Stimulated activated memory B cell treated with anti-CD40 and anti-IgM and Interleukin-4, amounts not matched to agents 10 μg/mL and 1 μg/mL and 100 μg/mL, for 72 hours (primary cell): ENCODE measurements at places on chromosomes 6 and 20.
A peak's percentile ranks its signal among the peaks of the same experiment; 100 is the strongest.

DNA sequence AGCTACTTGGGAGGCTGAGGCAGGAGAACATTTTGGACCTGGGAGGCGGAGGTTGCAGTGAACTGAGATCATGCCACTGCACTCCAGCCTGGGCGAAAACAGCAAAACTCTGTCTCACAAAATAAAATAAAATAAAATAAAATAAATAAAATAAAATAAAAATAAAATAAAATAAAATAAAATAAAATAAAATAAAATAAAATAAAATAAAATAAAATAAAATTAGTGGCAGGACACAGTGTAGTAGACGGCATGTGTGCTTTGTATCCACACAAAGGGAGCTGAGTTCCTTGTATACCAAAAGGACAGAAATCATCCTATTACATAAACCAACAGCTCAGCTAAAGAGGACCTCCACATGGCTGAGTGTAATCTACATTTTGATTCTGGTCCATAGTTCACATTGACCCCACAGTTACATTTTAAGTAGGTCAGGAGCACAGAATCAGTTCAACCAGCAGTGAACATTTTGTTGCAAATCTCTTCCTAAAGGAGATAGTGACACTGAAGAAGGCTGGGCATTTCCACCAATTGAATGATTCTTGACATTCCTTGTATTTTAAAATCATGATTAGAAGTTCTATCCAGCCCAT lies 91.7 kb upstream of the MAP7 start:
- ATAC-seq, result no peak

- no peak for ATAC-seq
Observed at GRCh38 chr6:116884530-116884929, 7.5 kb downstream of the RFX6 start.

- no peak for ATAC-seq
Observed at GRCh38 chr6:33177552-33178446, 14.5 kb downstream of the COL11A2 start.

GRCh38 chr6:165552248-165552736 lies 110.7 kb downstream of the PDE10A start:
- no peak for ATAC-seq

DNA sequence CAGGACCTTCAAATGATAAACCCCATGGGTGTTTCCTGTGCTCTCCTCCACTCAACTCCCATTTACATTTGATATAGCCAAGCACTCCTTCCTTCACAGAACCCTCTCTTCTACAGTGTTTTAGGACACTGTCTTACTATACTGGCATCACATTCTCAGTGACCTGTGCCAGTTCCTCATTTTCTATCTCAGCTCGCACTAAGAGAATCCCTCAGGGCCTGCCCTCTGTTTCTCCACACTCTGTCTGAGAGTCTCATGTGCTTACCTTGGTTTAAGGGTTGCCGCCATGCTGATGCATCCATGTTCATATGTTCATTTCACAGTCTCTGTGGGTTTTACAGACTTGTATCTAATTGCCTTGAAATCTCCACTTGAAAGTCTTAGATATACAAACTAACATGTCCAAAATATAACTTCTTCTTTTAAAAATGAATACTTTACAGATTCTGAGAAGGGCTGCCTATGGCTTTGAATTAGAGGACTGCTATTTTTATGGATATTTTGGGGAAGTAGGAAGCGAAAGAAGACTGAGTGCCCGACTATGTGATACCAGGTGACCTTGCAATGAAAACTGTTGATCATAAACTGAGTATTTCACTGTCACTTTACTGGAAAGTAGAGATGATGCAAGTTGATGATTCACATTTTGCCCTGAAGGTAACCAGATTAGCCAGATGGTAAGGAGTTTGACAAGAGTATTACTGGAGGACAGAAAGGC lies 153.1 kb upstream of the SIM1 start:
- ATAC-seq, result no peak

GRCh38 chr6:112027942-112028674 lies 25.8 kb upstream of the CCN6 start:
- peak; percentile 64 for ATAC-seq

DNA sequence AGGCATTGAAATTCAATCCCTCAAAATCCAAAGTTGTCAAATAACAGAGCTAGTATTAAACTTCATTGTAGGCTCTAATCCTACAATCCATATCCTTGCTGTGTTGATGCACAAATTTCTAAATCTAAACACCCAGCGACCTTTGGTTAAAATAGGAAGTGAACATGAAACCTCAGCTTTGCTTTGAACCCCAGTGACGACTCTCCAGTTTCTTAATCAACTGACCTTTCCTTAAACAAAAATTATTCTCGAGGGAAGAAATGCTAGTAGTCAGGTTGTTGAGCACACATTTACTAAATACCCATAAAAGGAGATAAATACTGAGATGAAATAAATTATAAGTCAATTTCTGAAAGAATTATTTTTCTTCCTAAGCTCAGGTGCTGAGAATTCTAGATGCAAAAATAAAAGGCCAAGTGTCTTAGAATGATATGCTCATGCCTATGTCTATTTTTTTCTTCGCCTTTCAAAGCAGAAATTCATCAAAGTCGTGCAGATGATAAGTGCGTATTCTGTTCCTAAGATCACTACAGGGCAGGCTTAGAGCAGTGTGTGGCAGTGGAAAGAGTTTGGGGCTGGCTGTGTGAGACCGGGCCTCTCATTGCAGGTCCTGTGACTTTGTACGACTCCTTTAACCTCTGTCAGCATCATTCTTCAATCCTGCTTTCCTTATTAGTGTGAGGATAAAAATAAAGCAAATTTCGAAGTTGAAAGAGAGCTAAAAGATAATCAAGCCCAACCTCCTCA lies 208.7 kb downstream of the PRL start:
- ATAC-seq, result no peak

GRCh38 chr6:68313911-68314310 lies 321.2 kb upstream of the ADGRB3 start:
- no peak for ATAC-seq

GRCh38 chr6:116375262-116375661 lies 4.5 kb downstream of the DSE start:
- ATAC-seq, result no peak

DNA sequence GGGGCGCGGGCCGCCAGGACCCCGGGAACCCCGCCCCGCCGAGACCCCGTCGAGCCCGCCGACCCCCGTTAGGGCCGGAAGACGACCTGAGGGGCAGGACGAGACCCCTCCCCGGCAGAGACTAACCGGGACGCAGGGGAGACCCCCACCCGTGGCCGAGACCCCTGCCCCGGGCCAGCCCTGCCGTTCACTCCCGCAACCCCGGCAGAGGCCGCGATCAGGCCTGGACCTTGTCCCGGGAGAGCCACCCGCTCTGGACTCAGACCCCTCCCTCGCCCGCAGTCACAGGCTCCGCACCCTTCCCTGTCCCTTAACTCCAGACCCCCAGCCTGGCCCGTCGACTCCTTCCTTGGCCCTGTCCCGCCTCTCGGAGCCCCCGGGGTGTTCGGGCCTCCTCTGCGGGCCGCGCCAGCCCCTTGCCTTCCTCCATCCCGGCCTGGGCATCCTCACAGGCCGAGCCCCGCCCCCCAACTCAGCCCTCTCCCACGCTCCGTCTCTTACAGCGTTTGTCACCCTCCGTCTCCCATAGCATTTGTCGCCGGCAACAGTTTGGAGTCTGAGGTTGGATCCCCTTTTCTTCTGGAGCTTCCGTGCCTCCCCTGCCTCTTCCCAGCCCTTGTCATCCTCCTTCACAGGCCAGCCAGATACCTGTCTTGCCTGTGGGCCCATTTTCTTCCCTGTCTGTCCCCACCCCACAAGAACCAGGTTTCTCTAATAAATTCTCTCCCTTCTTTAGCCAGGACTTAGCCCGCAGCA lies 569 bp downstream of the TCEA2 start:
- ATAC-seq, result peak; percentile 1

GRCh38 chr20:58449681-58450221 lies 60.7 kb downstream of the VAPB start:
- ATAC-seq, result no peak

- ATAC-seq, result peak; percentile 52
Observed at GRCh38 chr6:90177544-90178383, 118.9 kb downstream of the BACH2 start.

- no peak for ATAC-seq
Observed at GRCh38 chr6:125858427-125859320, 67.9 kb downstream of the NCOA7 start.

DNA sequence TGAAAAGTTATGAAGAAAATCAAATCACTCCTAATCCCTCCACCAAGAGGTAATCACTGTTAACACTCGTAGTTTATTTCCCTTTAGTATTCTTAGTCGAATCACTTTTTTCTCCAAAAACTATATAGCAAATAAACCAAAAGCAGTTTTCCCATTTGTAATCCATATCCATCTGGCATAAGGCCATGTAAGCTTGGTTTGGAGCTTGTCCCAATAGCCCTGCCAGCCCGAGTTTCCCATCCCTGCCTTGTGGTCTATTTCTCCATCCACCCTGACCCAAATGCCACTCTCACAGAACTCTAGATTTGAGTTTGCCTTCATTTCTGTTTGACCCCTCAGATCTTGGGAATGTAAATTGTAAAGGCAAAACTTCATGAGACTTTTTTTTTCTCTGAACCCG lies 71.8 kb upstream of the DSP start:
- no peak for ATAC-seq

DNA sequence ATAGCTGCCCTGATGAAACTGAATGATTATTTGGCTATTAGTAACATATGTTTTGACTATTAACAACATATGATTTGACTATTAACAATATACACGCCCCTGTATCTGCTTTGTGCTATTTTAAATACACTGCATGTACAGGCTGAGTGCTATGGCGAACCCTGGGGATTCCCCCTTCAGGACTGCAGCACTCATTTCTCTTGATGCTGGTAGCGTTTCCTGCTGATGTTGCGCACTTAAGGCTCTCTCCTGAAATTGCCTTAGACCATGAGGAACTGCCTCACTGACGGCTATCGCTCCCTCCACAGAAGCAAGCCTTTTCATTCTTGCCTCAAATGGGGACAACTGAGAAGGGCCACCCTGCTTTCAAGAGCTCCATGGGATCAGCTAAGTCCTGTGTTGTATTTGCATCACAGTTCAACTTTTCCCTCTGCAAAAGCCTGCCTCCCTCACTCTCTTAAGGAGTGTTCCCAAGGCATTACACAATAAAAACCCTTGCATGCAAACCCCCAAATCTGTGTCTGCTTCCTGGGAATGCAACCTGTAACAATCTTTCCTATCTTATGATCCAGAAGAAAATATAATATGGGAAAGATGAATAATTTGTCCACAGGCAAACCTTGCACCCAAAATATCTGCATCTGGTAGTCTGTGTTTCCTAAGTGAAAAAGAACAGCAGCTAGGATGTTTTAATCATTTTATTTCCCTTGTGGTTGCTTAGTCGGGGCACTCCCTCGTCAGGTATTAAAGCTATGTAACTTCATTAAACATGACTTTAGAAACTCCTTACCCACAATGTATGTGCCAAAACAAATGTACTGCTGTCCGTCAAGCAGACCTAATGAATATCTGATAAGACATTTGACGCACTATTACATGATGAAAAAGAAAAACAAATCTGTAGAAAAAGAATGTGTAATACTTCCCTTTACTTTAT lies 456.4 kb downstream of the COL12A1 start:
- no peak for ATAC-seq

DNA sequence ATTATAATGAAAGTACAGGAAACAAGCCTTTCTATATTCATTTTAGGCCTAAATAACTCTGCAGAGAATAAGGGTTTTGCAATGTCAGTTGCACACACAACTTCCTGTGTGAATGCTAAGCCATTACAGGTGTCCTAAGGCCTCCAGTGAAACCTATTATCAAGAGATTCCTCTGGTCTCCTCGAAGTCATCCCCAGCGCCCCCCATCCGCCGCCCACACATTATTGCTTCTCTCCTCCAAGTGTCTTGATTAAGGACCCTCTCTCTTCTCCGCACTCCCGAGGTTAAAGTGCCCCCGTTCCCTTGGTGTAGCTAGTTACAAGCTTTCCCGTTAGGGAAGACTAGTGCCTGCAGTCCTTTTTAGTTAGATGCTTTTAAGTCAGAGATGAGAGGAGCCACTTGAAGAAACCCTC lies 1.3 kb downstream of the HIVEP2 start:
- no peak for ATAC-seq

DNA sequence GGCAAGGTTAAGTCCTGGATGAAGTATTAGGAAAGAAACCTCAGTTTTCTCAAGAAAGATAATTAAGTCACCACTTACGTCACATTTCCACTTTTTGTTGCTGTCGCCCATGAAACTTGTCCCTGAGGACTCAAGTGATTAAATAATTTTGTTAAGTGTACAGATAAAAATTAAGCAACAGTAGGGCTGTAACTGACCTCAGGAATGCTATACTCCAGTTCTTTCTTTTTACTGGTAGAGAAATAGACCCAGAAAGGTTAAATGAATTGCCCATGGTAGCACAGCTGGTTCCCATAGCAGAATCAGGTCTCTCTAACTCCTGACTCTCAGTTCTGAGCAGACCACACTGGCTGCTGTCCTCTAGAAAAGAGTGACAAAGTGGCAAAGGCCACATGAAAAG lies 54.5 kb downstream of the CLIC5 start:
- no peak for ATAC-seq

GRCh38 chr6:133855276-133855990 lies 33.5 kb upstream of the TCF21 start:
- ATAC-seq, result no peak

DNA sequence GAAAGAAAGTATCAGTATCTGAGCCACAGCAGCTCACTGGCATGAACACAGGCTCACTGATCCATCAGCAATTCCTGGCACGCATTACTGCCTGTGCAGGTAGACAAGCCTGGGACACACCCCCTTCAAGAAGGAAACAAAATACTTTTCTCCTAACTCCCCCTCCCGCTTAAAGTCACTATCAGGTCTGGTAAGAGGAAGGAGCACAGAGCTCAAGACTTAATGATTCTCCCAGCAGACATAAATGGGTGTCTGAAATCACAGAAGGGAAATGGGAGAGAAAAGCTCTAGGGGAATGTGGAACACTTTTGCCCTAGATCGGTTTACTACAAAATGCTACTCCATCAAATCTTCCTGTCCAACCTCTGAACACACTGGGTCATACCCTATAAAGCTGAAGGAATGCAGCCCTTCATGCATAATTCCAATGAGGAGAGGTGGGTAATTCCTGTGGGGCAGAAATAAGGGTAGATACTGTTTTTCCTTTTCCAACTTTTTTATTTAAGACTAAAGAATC lies at the start of gene ADGRF1:
ADGRF1 (minus strand) TSS at position 58 of the 517 bp plus-strand sequence. CDS start 13,271 bp downstream, outside the sequence.
- no peak for ATAC-seq

DNA sequence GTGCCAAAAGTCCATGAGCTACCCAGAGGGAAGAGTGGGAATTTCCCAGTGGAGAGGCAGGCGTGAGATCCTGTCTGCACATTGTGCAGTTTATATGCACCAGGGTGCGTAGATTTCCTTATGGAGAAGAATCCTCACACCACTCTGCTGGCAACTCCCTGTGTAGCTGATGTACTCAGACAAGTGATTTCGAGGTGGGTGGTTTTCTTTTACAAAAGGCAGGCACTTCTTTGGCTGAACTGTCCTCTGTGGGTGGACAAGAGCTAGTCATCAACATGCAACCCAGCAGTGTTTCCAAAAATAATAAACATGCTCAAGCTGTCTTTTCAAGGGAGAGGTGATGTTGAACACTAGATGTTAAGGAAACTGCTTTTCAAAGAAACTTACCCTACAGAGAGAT lies 121.7 kb upstream of the NXT1 start:
- ATAC-seq, result no peak

DNA sequence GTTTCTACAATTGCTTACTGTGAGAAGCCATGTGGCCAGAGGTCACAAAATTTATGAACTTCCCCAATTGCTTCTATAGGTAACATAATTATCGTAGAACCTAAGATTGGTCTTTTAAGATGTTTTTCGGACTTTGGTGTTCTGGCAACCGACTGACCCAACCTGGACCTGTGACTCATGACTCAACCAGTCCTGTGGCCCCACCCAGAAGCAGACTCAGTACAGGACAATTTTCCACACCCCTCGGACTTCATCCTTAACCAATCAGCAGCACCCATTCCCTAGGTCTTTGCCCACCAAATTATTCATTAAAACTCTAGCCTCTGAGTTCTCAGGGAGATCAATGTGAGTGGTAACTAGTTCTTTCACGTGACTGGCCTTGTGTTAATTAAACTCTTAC lies 26.4 kb upstream of the AKAP12 start:
- ATAC-seq, result no peak
